ENCODE measurements at places on chromosomes 1 and 21.

DNA sequence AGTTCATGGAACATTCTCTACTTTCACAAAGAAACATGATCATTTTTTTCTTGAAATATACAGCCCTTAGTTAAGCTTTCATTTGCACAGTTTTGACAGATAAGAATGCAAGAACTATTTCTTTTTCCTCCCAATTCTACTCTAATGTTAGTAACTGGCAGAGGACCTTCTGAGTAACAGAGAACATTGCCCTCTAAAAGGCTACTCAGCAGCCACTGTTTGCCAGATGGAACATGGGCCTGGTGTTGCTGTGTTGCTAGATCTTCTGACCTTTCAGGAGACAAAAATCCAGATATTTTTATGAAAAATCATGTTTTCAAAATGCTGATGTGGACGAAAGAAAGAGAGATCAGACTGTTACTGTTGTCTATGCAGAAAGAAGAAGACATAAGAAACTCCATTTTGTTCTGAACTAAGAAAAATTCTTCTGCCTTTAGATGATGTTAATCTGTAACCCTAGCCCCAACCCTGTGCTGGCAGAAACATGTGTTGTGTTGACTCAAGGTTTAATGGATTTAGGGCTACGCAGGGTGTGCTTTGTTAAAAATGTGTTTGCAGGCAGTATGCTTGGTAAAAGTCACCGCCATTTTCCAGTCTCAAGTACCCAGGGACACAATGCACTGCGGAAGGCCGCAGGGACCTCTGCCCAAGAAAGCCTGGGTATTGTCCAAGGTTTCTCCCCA, 2.9 kb upstream of the PRDX6 start:
- peak; percentile 30 for DNase-seq

DNA sequence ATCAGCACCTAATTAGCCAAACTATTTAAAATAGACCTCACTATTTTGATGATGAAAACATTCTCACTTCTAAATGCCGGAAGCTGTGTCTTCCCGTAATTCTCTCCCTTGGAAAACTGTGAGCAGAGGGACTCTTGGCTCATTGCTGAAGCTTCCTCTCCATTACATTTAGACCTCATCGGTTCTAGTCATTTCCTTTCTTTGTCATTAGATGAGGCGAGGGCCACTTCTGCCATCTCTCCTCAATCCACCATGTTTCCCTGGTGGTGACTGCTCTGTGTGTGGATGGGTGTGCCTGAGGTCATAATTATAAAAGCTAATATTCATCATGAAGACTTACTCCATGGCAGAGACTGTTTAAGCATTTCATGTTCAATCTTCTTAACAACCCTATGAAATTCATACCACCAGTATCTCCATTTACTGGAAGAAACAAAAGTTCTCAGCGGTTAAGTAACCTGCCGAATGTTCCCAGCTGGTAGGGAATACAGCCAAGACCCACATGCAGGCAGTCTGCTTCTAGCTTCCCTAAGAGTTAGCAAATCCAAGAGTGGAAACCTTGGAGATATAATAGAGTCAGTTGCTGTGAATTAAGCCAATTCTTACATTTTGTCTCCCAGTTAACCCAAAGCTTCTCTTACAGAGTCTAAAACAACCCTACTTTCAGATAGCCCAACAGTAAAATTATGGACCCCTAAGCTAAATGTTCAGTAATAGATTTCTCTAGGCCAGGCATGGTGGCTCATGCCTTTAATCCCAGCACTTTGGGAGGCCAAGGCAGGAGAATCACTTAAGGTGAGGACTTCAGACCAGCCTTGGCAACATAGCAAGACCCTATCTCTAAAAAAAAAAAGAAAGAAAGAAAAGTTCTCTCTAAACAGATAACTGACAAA, 156.2 kb downstream of the ZBTB18 start:
- peak; percentile 83 for DNase-seq

DNA sequence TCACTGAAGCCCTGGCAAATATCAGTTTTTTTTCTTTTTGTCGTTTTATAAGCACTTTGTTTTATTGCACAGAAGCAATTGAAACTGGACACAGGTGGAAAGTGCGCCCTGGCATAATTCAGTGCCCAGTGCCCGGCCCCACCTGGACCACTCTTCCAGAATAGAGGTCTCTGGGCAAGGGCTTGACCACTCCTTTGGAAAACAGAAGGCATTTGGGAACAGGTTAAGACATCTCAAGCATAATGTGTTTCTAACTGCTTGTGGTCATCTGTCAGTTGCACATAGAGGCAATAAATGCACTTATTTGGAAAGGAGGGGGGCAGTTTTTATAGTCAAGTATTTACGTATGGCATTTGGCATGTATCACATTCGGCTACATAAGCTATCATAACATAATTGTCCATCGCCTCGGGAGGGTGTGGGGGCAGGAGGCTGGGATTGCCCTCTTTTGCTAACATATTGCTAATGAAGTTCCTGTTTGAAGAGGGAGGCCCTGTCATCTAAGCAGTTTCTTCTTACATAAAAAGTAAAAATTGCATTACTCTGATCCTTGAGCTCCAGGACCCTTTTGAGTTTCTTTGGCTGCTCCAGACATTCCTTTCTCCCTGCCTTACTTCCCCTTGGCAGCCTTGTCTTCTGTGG, 14.7 kb upstream of the CD2 start:
- no peak for DNase-seq

GRCh38 chr1:40915581-40915980, 53.4 kb upstream of the CITED4 start:
- DNase-seq, result peak; percentile 54

DNA sequence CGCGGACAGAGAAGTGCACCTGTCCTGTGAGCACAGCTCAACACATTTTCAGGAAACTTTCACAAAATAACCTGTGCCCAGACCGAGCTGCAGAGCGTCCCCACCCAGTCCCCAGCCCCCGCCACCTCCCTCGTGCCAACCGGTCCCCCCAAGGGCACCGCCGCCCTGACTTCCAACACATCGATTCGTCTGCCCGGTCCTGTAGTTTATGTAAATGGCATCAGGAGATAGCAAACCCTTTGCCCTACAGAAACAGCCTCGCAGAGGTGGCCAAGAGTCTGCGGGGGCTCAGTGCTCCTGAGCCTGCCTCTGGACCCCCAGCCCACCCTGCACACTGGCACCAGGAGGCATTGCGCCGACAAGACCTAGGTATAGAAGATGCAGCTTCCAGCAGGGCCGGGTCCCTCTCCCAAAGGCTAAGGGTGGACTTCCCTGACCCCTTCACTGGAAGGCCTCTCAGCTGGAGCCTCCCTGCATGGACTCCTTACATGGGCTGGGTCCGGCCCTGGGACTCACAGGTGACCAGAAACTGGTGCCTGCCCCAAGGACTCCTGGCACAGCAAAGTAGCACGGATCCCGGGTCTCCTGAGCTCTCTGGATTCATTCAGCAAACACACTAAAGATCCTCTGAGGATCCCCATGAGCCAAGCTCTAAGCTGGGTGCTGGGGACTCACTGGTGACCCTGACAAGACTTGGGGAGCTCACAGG, 6.6 kb upstream of the PLEKHG5 start:
- DNase-seq, result no peak

GRCh38 chr1:29758781-29759499, 522.6 kb downstream of the PTPRU start:
- DNase-seq, result no peak

DNA sequence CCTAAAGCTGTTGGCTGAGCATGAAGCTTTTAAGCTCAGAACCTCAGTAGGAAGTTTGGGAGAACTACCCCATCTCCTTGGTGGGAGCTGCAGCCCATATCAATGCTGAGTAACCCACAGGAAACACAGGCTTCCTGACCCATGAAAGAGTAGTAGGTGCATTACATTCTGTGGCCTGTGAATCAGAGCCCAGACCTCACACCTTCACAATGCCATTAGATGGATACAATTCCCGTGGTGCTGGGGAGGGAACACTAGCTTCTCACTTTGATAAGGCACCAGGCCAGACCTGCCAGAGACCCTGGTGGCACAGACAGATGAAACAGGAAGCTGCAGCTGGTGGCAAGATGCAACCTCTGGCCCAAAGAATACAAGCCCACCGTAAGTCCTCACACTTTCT, 308.8 kb downstream of the NPHP4 start:
- DNase-seq, result no peak

- no peak for DNase-seq
These were observed 82.3 kb downstream of the FCRL5 start for GRCh38 chr1:157469752-157470675.

GRCh38 chr1:108179018-108179417, 21.1 kb downstream of the SLC25A24 start:
- no peak for DNase-seq

DNA sequence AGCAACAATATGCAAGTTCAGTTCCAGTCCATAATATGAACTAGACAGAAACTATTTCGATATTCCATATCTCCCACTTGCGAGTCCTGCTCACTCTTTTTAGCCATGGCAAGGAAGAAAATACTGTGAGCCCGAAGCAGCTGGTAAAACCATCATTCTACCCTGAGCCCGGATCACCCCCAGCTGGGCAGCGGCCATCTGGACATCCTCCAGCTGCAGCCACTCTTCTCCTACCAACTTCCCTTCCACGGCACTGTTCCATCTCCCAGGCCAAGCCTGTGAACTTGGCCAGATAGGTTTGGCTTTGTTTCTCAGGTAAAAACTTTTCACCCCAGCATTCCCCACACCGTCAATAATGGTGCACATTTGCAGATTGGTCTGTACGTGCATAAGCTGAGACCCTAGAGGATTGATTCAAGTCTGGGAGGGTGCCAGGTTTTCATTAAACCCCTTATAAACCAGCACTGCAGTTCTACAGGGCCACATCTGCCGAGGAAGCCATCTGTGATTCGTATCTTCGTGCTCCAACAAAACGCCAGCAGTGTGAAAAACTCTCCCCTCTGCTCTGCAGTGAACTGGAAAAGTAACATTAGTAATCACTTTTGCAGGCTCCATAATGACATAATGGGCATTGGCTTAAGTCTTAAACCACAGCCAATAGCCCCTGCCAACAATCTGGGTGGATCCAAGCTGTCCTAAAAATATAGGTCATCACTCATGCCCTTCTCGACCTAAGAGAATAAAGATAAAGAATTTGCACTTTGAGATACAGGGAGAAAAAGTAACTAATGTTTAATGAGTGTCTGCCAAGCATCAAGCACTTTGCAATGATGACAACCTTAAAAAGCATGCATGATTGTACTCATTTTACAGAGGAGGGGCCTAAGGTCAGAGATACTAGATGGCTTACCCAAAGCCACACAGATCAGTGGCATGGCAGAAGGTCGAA, 205.1 kb downstream of the PLPP3 start:
- peak; percentile 11 for DNase-seq

DNA sequence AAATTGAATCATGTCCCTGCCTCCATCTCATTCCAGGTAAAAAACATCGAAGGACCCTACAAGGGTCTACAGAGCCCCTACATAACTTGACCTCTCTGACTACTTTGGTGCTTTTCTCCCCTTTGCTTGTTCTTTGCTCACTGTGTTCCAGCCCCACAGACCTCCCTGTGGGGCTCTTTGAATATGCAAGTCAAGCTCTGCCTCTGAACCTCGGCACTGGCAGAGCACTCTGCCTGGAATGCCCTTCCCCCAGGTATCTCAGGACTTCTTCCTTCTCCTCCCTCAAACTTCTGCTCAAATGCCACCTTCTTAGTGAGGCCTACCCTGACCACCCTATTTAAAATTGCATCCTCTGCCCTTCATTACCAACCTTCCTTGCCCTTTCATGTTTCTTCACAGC, 87.8 kb upstream of the CD34 start:
- no peak for DNase-seq

- DNase-seq, result no peak
These were observed 72.2 kb downstream of the AGPAT3 start for GRCh38 chr21:43937051-43937832.

GRCh38 chr1:29237852-29238619, 1.7 kb downstream of the PTPRU start:
- DNase-seq, result no peak

- no peak for DNase-seq
These were observed 64.4 kb upstream of the FAM20B start for GRCh38 chr1:178961331-178961730.

- peak; percentile 91 for DNase-seq
These were observed 14.6 kb upstream of the PLA2G2C start for GRCh38 chr1:20200966-20201365.

- DNase-seq, result no peak
These were observed 100.0 kb upstream of the CLDN14 start for GRCh38 chr21:36579898-36580297.

DNA sequence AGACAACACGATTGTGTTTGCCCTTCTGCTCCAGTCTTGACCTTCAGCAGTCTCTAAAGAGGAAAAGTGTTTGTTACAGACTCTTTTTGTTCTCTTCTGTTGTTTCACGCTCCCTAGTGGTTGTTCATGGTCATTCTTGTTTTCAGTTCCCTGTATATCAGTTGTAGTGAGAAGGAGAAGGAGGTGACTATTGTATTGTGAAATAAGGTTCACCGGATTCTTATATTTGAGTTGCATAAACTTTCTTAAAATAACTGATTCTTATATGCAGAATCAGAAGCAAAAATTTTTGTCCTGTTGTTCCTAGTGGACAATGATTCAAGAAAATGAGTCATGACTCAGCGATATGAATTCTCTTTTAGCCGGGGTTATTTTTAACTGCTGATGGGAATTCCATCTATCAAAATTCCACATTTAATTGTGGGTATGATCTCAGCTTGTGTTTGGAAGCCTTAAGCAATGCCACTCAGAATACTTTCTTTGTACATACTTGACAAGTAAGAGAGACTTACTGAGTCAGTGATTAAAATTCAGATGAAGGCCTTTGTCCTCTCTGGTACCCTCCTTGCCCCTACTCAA, 152.2 kb downstream of the CLEC20A start:
- DNase-seq, result peak; percentile 22

DNA sequence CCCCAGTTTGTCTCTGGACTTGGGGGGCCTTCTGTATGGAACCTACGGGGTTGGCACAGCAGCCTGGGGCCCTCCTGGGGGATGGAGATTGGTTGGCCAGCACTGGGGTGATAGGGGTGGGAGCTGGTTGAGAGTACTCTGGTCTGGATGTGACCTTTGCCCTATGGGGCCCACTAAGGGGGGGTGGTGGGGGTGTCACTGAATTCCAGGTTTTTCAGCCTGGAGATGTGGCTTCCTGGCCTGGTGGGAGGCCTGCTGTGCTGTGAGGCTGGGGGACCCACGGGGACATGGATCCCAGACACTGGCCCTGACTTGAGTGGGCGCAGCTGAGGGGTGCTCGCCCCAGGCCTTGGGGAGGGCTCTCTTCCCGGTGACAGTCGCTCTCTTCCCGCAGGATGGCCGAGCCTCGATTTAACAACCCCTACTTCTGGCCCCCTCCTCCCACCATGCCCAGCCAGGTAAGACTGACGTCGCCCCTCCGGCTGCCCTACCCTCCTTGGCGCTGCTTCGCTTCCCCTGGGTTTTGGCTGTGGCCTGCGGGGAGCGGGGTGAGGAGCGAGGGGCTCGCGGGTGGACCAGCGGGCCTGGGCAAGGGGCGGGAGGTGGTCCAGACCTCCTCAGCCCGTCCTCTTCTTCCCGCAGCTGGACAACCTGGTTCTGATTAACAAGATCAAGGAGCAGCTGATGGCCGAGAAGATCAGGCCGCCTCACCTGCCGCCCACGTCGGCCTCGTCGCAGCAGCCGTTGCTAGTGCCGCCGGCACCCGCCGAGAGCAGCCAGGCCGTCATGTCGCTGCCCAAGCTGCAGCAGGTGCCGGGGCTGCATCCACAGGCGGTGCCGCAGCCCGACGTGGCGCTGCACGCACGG, 19.6 kb downstream of the ZNF362 start:
- no peak for DNase-seq

- peak; percentile 58 for DNase-seq
These were observed 626 bp downstream of the CXADR start for GRCh38 chr21:17513214-17514123.
